Thoracic aorta (tissue), 2 donors: ENCODE measurements at places on chromosomes 13 and 19. TPM values are rescaled to one million over a fixed set of nuclear protein-coding genes. Genes with fewer than 3 reads are reported as not detected.

DNA sequence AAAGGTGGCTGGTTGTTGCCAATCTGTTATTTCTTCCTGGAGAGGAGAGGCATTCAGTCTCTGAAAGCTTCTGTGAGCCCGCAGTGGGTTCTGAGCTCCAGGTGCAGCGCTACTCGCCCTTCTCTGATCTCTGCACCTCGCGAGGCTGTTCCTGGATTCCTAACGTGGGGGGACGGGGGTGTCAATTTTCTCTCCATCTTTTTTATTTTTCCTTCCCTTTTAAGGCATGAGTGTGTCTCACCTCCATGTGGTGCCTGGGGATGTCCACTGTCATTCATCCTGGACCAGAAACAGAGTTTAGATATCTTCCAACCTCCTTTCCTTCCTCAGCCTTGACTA, 626 bp downstream of the ZNF233 start:
- no peak for DNase-seq

- DNase-seq, result no peak
Observed at GRCh38 chr13:37878496-37878895, 8.9 kb upstream of the TRPC4 start.

The ZNF540 gene
- total RNA-seq, result 18.3 TPM

The ZNF536 gene
- 1.5 TPM for total RNA-seq

The GIPC3 gene
- 1.6 TPM for total RNA-seq

DNA sequence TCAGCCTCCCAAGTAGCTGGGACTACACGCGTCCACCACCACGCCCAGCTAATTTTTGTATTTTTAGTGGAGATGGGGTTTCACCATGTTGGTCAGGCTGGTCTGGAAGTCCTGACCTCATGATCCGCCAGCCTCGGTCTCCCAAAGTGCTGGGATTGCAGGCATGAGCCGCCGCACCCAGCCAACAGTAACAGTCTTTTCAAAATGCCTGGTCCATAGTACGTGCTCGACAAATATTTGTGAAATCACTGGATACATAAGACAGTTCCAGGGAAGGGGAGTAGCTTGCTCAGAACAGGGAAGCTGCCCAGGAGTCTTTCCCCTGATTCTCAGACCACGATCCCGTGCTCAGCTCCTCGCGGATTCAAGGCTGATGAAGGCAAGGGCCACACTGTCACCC, 30.5 kb downstream of the CACNG6 start:
- DNase-seq, result no peak

The KIR3DL1 gene
- total RNA-seq, result not detected
